MCF 10A (cell line): ENCODE measurements at places on chromosomes 7 and 10.

GRCh38 chr10:108685863-108686531 is 1237.3 kb downstream of the XPNPEP1 start:
- DNase-seq, result no peak

GRCh38 chr10:53597835-53598251 is 825.3 kb upstream of the MBL2 start:
- no peak for DNase-seq

DNA sequence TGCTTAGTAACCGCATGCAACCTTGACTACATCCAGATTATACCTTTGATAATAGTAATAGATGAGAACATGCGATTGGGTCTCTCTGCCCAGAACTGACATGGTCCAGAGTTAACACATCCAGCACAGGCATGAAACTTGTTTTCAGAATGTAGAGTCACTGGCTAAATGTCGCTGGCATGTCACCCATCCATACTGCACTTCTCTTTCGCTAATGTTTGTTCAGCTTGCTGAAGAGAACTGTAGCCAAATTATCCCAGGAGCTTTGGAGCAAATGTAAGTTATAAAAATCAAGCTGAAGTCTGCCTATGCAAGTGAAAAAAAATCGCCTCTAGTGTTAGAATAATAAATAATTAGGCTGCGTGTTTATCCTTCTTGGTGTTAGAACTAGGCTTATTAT is 98.2 kb downstream of the PRTFDC1 start:
- no peak for DNase-seq

GRCh38 chr7:115191526-115191925 is 269.6 kb downstream of the MDFIC start:
- no peak for DNase-seq

DNA sequence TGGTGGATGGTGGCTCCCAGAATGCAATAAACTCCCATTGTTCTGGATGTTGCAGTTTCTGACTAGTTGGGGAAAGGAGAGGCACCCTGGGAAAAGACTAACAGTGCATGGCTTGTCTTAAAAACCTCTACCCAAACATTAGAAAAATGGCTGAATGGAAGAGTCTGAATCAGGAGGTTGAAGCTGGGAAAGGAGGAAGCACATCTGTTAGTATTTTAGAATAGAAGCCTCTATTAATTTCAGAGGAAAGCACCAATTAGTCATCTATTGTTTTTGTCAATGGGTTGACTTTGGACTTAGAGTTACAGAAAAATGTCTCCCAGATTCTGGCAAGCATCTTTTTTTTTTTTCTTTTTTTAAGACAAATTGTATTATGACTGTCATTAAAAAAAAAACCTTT is 56.1 kb upstream of the ELMO1 start:
- no peak for DNase-seq

GRCh38 chr7:21172800-21173199 is 255.1 kb upstream of the SP4 start:
- DNase-seq, result no peak

DNA sequence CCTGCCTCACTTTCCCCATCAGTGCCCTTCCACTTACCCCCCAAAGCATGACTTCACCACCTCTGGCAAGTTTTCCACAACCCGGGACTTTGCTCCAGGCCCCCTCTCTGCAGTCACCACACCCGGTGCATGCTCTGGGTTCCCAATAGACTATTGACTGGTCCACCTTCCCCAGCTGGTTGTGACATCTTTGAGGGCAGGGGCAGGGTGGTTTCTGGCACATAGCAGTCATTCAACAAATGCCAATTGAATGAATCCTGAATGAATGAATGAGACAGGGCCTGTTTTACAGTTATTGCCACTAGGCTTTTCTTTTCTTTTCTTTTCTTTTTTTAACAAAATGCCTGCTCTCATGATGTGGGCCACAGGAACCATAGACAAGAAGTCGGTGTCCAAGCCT is 28.8 kb upstream of the DOCK1 start:
- no peak for DNase-seq

GRCh38 chr7:129074994-129075393 is 20.1 kb upstream of the TNPO3 start:
- no peak for DNase-seq

DNA sequence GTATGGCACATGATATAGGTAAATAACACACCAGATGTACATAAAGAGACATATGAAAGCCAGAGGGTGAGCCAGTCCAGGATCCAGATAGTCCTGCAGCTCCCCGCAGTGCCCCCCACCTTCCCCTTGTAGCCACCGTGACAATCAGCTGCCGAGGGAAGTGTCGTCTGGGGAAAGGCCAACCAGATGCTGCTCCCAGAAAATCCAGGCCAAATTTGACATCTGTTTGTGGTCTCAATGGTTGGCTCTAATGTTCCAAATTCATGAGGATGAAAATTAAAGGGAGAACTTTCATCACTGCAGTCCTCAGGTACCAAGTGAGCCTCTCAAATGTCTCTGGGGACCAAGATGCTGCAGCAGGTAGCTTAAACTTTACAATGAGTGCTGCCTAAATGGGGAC is 210.3 kb downstream of the PTEN start:
- DNase-seq, result no peak

DNA sequence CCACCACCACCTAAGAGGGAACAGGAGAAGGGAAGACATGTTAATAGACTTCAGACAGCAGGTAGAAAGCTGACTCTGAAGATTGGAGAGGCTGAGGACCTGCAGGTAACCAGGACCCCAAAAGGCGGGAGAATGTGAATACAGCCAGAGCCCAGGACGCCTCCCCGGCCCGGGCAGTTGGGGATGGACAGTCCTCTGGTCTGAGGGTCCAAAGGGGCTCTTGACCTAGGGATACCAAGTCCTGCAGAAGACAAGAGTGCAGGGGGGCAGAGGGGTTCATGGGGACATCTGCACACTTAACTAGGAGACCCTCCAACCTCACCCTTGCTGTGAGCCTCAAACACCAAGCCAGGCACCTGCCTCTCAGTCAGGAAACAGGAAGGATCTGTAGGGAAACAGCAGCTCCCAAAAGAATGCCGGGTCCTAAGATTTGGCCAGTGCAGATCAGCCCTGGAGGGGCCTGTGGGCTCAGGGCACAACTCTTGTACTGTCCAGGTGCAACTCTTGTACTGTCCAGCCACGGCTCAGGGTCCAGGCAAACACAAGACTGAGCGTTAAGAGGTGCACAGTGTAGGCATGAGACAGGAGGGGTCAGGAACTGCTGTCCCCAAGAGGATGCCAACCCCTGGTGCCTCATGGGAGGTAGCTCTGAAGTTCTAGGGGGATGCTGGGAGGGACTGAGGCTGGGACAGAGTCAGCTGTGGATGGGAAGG is 2.3 kb upstream of the STK32C start:
- DNase-seq, result no peak

DNA sequence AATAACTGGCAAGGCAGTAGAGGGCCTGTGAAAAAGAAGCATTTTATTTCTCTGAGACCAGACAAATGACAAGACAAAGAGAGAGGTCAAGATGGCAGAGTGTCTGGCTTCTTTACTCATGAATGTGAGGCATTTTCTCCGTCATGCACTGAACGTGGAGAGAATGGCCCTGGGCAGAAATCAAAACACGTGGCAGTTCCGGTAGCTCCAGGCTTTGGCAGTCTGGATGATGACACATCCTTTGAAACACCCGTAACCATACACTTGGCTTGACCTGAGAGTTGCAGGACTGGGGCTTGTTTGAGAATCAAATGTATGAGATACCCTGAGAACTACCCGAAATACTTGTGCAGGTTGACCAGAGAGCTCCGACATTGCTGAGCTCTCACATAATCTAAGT is 537.6 kb downstream of the ACTR3B start:
- DNase-seq, result no peak

DNA sequence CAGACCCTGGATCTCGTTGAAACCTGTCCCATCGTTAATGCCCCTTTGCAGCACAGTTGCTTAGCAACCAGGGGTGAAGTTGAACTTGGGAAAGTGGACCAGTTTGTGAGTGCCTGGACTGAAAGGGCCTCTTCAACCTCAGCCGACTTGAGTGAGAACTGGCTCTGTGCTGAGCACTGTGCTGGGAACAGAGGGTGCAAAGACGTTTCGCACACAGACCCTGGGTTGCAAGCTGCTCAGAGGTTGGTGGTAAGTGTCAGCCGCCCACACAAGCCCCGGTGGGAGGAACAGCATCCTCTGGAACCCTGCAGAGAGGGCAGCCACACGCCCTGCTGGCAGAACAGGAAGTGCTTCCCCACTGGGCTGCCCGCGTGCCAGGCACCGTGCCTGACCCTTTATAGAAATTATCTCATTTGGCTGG is 89.2 kb downstream of the CARD11 start:
- no peak for DNase-seq

GRCh38 chr7:124810605-124811004 is 45.0 kb upstream of the GPR37 start:
- no peak for DNase-seq

- no peak for DNase-seq
These were observed 76.0 kb upstream of the PRPS1L1 start for GRCh38 chr7:18103436-18104218.

DNA sequence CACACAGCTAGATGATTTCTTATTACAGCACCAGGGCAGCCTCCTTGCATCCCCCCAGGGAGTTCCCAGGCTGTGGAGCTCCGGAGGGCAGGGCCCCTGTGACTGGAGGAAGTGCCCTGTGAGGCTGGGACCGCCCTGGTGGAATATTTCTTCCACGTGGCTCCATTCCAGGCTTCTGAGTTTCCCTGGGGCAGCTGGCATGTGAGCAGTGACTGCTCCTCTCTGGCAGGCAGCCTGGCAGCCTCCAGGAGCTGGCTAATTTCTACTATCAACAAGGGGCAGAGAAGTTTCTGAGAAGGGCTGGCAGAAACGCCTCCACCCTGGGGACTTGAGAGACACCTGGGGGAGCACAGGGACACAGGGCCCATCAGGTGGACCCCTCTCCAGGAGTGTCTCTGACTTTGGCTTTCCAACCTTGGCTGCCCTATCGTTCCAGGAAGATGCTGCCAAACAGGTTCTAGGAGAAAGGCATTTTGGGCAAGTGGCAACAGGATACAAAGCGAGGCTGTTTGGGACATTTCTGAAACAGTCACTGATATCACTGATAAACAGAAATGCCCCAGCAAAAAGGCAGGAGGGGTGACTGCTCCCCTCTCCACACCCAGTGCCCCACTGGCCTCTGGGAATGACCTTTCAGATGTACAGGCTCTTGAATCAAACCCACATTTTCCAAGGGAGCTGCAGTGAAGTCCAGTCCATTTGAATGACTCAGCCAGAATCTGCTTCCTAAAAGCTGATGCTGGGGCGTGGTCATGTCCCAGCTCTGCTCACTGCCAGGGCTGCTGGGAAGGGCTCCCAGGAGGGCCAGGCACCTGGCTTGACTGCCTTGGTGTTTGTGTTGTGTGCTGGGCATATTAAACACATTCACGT is 16.1 kb downstream of the MYOF start:
- DNase-seq, result peak; percentile 98

- DNase-seq, result peak; percentile 4
These were observed 28.7 kb downstream of the ERLIN1 start for GRCh38 chr10:100157156-100157555.

- no peak for DNase-seq
These were observed 215.4 kb upstream of the TMEM196 start for GRCh38 chr7:19988860-19989259.

DNA sequence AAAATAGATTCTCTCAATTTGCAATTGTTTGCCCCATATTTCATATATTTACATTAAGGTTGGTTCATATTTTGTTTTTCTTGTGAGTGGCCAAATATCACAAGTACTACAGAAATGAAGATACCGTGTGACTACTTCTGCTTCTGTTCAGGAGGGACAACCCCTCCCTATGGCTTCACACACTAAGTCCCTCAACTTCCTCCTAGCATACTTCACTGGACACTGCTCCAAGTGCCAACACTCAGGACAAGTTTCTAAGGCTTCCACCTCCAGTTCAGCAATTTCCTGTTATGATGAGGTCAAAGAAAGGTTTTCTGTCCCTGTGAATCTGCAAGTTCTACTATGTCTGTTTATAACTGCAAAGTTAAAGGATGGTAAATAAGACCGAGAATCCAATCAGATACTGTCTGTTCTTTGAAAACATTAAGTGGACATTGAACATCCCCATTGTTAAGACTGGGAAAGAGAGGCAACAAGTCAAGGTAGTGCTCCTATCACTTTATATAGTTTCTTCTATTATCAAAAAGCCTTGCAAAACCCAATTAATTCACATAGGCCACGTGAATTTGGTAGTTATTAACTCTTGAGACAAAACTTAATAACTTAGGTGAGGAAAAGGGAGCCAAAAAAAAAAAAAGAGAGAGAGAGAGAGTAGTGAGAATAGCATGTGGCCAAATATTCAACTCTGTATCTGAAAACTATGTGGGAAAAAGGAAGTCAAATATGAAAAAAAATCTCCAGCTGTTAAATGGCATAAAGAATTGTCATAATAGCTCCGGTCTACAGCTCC is 81.3 kb upstream of the DKK1 start:
- DNase-seq, result no peak

GRCh38 chr10:28593811-28594210 is 60.9 kb downstream of the WAC start:
- DNase-seq, result no peak

DNA sequence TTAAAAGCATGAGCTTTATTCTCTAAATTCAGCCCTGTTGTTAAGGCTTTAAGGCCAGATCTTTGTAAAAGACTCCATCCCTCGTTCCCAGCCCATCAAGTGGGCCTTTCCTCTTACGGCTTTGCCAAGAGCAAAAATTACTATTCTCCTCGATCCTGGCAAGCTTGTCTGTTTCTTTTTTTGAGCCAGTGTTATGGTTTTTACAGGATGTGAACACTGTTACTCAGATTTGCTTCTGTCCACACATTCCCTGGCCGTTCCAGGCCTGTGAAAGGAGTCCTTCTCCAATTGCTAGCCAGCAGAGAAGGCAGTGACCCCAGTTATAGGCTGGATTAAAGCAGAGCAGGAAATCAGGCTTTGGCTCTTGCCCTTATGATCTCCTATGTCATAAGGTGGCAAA is 47.0 kb upstream of the EPC1 start:
- DNase-seq, result no peak

DNA sequence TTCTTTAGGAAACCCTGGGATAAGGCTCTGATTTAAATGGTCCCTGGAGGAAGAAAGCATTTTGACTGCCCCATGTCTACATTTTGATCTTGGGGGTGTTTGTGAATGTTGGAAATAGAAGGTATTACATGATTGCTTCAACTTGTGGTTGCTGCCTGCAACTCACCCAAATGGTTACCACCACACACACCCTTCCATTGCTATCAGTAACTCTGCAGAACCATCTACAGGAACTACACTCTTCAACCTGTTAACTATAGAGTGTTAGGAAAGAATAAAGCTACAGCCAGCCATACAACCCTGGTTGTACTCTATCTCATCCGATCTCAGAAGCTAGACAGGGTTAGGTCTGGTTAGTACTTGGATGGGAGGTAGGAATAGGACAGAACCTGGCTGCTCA is 71.2 kb downstream of the APBB1IP start:
- DNase-seq, result no peak

- DNase-seq, result no peak
These were observed 124.7 kb downstream of the ZNF248 start for GRCh38 chr10:37732685-37733084.

DNA sequence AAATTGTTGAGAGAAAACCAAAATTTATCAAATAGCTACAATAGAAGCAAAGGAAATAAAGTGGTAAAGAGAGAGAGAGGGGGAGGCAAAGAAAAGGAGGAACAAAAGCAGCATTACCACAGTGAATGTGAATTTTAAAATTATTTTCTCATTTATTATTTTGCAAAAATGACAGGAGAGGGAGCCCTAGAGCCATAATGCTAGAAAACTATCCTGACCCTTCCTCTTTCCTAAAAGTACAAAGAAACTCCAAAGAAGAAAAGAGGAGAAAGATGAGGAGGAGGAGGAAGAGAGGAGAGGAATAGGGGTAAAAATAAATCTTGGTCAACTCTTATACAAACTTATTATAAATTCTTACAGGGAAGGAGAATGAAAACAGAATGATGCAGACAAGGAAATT is 921.5 kb downstream of the NRG3 start:
- DNase-seq, result peak; percentile 23

GRCh38 chr10:13092291-13093102 is 7.5 kb upstream of the OPTN start:
- DNase-seq, result no peak
